ENCODE measurements at places on chromosomes 4 and X. TPM values are rescaled to one million over a fixed set of nuclear protein-coding genes. Genes with fewer than 3 reads are reported as not detected.

TEX13A gene
- not detected for total RNA-seq

ZNF595 gene
- 36.1 TPM for total RNA-seq

ANXA10 gene
- total RNA-seq, result not detected

SMAD1 gene
- 31.8 TPM for total RNA-seq

ADGRG4 gene
- 0.16 TPM for total RNA-seq

- ATAC-seq, result no peak
Observed at GRCh38 chr4:130511776-130512175, 1415.8 kb downstream of the C4orf33 start.

DNA sequence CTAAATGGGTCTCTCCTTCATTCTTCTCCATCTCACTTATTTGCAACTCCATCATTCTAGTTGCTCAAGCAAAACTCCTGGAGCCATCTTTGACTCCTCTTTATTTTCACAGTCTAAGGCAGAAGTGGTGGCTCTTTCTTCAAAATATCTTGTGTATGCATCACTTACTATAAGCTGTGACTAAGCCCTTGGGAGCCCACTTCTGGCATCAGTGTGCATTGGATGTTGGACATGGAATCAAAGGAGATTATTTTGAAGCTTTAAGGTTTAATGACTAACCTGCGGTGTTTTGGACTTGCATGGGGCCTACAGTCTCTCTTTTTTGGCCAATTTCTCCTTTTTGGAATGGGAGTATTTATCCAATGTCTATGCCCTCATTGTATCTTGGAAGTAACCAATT lies 276.8 kb downstream of the SPOCK3 start:
- ATAC-seq, result no peak

- ATAC-seq, result no peak
Observed at GRCh38 chrX:119062750-119063374, 9.9 kb upstream of the CT47C1 start.
